ENCODE measurements at places on chromosomes 2 and 18.

DNA sequence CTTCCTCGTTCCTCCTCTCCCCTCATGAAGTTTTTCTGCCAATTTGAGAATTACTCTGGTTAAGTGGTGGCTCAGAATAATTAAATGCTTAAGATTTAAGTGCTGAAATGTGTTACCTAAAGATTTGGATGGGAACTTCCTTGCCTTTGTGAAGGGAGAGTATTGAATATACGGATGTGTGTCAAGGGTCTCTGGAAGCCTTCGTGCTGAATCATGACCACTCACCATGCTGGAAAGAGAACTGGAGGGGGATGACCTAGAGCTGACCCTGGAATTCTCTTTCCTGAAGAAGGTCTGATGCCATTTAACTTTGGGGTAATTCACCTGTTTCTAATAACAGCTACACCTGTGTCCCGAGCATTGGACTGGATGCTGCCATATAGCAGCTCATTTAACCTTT lies 2.2 kb downstream of the MOCOS start:
- DNase-seq = no peak

- no peak for DNase-seq
Measured at GRCh38 chr2:179049546-179050311, at the start of gene CCDC141. CCDC141 (minus strand) TSS chr2:179050137; CDS start chr2:179049941, 196 bp downstream.

DNA sequence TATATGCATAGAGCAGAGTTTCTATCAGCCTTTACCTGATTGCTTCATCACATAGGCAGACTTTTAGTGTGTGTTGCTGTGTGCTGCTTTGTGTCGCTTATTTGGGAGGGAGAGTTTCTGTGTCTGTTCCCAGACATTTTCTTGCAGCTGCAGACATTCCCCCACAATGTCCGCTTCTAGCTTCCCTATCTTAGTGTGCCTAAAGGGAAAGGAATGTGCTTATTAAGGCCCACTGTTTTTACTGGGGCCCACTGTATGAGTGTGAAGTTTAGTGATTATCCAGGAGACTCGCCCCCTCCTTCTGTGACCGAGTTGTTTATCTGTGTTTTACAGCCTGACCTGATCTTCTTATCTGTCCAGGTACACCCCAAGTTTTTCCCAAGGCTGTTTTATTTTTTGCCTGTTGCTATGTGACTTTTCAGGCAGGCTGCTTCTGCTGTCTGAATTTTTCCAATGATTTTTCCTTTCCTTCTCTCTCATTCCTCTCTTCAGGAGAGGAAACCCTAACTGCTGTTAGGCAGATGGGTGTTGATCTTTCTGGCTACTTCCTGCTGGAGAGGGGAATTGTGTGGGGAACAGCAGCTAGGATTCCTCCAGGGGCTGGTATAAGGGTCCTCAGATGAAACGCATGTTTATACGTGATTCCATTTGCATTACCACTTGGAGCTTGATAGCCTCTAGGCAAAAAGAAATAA lies 47.6 kb downstream of the STK17B start:
- no peak for DNase-seq

DNA sequence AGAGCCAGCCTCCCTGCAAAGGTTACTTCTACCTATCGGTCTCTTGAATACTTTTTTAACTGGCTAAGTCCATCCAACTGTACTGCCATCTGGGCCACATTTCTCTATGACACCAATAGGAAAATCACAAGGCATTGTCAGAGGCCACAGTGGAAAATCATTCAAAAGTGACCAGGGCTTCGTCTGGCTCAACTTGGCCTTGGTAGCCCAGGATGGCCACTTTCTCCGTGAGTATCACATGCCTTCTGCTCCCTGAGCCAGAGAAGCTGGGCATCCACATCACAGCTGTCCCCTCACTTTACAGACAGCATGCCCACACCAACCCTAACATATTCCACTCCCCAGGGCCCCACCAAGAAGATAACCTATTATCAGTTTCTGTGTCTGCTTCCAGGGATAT lies 5.8 kb downstream of the CIB4 start:
- DNase-seq = no peak

- DNase-seq = no peak
Measured at GRCh38 chr18:23578067-23578701, 8.1 kb downstream of the NPC1 start.

GRCh38 chr2:112150447-112150846 lies 12.3 kb downstream of the FBLN7 start:
- no peak for DNase-seq

- no peak for DNase-seq
Measured at GRCh38 chr2:63701406-63701805, 112.6 kb downstream of the MDH1 start.

GRCh38 chr2:170509452-170510193 lies 205.5 kb upstream of the SP5 start:
- no peak for DNase-seq

- no peak for DNase-seq
Measured at GRCh38 chr2:238943338-238944067, 95.6 kb downstream of the TWIST2 start.

GRCh38 chr18:56273541-56274219 lies 364.7 kb downstream of the TXNL1 start:
- no peak for DNase-seq

DNA sequence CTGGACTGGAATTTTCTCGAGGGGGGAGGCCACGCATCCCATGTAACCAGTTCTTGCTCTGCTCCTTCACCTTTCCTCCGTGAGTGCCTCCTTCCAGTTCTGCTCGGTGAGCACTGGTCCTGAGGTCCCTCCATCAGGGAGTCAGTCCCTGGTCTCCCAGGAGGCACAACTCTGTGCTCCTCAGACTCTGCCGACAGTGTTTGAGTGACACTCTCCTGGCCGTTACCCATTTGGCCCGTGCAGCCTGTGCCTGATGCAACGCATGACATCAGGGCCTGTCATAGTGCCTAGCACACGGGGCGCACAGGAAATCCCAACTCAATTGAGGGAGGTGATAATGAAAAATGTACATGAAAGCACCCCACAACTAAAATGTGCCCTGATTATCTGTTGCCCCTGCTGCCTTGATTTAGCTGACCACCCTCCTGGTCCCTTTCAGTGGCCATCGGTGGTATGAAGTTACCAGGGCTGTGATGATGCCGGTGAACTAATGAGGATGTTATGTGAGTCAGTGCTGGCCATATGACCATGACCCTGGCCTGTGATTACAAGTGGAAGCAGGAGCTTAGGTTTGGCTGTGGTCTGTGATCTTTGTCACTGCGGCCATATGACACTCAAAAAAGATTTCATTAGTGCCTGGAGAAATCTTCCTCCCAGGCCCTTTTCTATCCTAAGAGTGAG lies 144.6 kb downstream of the TDRD15 start:
- DNase-seq = no peak

DNA sequence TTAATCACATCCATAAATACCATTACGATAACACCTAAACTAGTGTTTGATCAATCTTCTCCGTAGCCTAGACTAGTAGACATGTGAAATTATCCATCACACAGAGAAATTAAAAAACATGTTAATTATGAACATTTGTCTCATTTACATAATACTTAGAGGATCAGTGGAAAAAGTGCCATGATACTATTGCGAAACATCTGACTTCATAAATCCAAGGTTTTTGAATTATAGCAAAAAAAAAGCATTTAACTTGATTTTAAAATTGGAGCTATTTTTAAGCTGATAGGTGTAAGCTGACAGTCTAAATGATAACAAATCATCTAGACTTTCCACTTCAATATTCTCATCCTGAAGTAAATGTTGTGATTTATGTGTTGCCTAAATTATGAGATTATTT lies 51.6 kb downstream of the CBLN2 start:
- no peak for DNase-seq

GRCh38 chr2:65366595-65367125 lies 65.7 kb downstream of the SPRED2 start:
- DNase-seq = peak; percentile 35

DNA sequence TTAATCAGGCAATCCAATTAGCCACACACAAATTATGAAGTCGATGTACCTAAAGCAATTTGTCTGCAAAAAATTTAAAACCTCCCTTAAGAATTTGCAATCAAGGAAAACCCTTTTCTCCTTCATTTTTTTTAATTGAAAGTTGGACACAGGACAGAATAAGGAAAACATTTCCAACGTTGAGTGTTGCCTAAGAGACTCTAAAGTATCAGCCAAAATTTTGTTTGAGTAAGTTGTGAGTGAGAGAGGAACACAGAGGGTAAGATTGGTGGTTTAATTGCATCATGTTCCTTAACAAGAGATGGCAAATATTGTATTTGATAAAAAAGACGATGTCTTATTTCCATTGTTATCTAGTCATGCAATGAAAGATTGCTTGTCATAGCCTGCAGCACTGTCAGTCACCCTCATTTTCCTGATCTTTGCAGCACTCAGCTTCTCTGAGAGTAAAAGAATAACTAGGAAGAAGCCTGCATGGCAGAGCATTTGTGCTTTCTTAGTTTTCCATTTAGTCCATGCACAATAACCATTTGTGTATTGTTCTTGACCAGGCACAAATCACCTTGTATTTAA lies 115.5 kb downstream of the ICOS start:
- no peak for DNase-seq

- DNase-seq = no peak
Measured at GRCh38 chr2:7020468-7020867, 103.3 kb downstream of the RNF144A start.

DNA sequence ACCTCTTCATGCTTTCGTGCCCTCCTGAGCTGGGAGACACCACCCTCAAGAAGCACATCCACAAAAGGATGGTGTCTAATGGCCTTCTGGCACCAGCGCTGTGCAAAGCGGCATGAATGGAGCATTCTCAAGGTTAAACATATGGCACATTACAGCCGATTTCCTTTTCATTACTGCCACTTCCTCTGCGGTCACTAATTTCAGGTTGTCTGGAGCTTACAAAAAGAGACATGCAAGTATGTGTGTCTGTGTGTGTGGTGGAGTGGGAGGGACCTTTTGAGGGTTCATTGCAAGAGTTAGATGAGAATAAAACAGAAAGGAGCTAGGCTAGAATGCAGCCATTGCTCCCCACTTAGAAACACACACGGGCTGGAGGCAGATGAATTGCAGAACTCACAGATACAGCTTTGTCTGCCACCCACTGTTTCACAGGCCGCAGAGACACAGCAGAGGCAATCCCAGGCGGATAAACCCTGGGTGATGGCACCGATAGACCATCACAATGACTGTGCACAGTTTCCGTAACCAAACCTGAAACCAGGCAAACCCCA lies 76.0 kb downstream of the TGIF1 start:
- DNase-seq = peak; percentile 81

DNA sequence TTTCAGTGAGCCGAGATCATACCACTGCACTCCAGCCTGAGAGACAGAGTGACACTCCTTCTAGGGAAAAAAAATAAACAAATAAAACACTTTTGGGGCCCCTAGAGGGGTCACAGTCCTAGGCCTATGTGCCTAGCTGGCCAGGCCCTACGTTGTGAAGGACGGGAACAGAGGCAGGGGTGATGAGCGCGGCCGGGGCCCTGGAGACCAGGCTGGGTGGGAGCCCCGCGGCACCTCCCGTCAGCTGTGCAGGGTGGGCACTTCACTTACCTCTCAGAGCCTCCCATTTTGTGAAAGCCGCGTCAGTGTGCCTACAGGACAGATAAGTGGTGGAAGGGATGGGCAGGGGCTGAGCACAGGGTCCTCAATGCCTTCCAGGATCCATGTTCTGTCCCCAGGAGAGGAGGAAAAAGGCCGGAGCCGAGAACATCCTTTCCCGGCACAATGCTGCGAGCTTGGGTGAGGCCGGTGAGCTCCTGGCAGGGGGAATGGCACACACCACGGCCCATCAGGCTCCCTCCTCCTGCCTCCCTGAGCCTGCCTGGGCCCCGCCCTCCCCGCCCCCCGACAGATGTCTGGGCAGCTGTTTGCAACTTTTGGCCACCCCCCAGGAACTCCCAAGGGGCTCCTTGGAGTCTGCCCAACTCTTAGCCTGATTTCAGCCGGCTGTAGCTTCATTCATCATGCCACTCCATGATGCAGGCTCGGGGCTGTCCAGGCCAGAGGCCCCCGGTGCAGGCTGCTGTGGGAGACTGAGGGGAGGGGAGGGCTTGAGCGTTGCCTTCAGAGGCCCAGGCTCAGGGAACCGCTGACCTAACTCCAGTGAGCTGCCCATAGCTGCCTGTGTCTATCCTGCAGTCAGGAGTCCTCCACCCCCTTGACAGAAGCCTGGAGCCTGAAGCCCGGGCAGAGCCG lies 196.5 kb downstream of the TFCP2L1 start:
- no peak for DNase-seq

- no peak for DNase-seq
Measured at GRCh38 chr2:11482473-11483035, 16.6 kb upstream of the E2F6 start.

DNA sequence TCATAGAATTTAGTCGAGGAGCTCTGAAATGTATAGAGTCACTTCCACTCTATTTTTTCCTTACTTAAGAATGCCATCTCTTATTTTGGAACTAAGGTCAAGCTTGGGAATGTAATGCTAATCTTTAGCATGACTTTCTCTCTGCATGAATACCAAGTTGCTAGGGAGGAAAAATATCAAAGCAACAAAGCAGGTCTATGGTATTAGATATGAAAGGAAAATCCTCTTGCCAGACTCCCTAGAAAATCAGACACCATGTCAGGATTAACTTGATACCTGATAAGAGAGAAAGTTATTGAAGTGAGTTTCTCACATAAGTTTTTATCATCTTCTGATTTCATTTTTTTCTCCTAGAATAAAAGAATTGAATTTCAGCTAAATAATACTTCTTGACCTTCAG lies 341.7 kb upstream of the ZNF804A start:
- DNase-seq = no peak

DNA sequence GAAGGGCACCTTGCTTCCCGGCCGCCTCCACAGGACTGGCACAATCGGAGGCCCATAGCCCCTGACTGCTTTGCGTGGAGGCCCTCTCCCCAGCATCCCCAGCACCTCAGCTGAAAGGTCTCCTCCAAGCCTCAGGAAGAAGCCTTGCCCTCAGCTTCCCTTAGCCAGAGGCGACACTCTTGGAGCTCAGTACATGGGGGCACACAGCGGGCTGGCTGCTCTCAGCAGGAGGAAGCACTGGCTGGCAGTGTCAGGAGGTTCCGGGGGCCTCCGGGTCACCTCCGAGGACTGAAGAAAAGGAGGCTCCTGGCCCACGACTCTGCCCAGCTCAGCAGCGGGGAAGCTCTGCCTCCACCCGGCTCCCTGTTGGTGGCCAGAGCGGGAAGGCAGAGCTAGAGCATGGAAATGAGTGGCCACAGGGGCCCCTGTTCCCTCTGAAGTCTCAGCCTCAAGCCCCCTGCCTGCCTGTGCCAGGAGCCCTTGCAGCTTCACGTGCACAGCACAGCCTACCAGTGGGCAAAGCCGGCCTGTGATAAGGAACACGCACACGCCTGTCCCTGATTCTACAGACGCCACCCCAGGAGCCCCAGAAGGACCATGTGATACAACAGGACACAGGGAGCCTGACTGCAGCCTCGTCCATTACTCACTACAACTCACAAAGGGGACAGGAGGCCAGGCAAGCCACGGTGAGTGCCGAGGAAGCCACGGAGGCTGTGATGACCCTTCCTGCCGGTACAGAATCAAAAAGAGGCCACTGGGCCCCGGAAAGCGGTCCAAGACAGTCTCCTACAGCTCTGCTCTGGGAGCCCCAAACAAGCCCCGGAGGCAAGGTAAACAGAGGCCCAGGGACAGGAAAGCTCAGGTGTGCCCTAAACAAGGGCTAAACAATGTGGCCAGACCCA lies 15.5 kb downstream of the HDAC4 start:
- DNase-seq = no peak
